ENCODE measurements at places on chromosomes 6 and 20. TPM values are rescaled to one million over a fixed set of nuclear protein-coding genes. Genes with fewer than 3 reads are reported as not detected.

The LY6G6F gene
- not detected for total RNA-seq

The RGS17 gene
- total RNA-seq = 112 TPM

DNA sequence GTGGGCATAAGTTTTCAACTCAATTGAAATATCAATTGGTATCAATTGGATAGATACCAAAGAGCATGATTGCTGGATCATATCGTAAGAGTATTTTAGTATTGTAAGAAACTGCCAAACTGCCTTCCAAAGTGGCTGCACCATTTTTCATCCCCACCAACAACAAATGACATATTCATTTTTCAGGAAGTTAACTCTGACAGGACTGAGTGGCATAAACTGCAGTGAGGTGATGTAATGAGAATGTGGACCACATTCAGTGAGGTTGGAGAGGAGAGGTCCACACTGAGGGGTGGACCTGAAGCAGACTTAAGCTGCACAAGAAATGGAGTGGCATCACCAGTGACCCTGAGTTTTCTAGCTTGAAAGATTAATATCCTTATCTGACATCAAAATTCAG lies 11.6 kb upstream of the CALHM6 start:
- no peak for DNase-seq

The FKBP1C gene
- total RNA-seq = 0.41 TPM

- no peak for DNase-seq
Measured at GRCh38 chr6:29414588-29414987, at the start of gene OR12D1. Gene OR12D1, plus strand, starts transcription at chr6:29414928.
